ENCODE measurements at places on chromosomes 6 and 20.

DNA sequence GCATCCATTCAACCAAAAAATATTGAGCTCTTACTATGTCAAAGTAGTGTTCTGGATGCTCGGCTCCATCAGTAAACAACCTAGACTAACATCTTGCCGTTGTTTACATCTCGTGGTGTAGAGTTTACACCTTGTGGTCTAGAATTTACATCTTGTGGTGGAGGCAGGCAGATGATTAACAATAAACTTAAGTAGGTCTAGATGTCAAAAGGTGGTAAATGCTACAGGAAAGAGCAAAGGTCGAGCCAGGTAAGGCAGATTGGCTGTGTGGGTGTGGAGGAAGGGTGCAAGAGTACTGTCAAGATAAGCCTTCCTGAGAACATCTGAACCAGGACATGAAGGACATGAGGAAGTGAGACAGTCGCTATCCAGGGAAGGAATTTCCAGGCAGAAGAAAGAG lies 88.4 kb upstream of the ESR1 start:
- DNase-seq, result no peak

- DNase-seq, result no peak
Observed at GRCh38 chr20:10508060-10508459, 73.0 kb downstream of the SLX4IP start.

- no peak for DNase-seq
Observed at GRCh38 chr6:162681447-162681846, 46.1 kb downstream of the PRKN start.

GRCh38 chr20:35947489-35947888 lies 6.8 kb downstream of the SCAND1 start:
- DNase-seq, result peak; percentile 81

DNA sequence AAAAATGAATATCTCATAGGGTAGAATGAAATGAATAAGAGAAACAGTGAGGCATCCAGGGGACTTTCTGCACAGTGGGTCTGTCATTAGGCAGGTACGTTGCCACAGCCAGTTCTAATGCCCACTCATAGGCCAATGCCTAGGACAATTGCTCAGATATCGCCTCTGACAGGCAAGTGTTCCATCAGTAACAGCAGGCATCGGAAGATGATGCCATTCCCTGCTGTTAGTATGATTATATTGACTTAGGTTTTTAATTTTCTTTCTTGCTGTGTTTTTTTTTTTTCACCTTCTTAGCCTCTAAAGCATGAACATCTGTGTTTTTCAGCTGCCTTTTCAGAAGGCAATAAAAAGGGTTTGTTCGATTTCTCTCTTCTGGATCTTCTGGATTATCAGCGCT lies 90.7 kb downstream of the PRL start:
- DNase-seq, result no peak

- no peak for DNase-seq
Observed at GRCh38 chr6:133242637-133243585, 1.8 kb downstream of the EYA4 start.
